ENCODE measurements at places on chromosomes 1 and 21.

- no peak for DNase-seq
These were observed 5.7 kb downstream of the UBXN11 start for GRCh38 chr1:26300578-26301275.

DNA sequence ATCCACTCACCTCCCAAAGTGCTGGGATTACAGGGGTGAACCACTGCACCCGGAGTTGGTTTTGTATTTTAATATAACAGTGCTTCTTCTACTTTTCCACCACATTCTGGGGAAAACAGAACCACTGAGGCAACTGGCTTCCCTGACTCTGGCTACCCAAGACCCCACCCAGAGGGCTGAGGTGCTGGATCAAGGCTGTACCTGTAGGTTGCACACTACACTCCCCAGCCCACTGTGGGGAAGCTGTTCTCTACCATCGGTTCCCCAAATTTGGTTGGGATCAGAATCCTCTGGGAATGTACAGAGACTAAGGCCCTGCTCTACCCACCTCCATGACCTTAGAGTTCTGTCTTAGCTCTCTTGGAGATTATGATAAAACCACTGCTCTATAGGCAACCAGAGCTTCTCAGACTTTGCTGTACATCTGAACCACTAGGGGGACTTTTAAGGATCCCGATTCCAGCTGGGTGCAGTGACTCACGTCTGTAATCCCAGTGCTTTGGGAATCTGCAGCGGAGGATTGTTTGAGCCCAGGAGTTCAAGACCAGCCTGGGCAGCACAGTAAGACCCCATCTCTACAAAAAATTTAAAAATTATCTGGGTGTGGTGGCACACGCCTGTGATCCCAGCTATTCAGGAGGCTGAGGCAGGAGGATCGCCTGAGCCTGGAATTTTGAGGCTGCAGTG, 51.6 kb downstream of the GNG4 start:
- peak; percentile 7 for DNase-seq

DNA sequence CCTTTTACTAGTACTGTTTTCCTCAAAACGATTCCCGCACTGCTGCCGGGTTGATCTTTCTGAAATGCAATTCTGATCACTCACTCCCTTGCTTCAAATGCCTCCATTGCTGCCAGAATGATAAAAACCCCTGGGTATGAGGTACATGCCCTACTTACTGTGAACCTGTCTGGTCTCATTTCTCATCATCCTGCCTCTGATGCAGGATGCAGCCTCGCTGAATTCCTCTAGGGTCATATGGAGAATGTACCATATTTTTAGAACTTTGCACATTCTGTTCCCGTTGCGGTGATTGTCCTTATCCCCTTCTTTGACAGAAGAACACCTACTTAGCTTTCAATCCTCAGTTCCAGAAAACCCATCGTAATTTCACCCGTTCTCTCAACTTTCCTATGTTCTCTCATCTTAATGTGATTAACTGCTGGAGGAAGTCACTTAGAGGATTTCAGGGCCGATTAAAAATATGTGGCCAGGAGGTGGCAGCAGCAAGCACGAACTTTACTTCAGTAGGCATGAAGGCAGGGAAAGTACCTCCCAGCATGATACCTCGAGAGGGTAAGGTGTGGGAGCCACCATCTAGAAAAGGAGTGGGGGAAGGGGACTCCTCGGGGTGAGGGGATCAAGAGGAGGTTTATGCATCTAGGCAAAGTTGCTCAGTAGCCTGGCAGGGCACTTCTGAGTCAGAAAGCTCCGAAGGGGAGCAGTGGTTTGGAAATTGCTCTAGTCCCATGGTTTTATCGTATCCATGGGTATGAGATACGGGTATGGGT, 361.5 kb upstream of the ZP4 start:
- DNase-seq = peak; percentile 62

DNA sequence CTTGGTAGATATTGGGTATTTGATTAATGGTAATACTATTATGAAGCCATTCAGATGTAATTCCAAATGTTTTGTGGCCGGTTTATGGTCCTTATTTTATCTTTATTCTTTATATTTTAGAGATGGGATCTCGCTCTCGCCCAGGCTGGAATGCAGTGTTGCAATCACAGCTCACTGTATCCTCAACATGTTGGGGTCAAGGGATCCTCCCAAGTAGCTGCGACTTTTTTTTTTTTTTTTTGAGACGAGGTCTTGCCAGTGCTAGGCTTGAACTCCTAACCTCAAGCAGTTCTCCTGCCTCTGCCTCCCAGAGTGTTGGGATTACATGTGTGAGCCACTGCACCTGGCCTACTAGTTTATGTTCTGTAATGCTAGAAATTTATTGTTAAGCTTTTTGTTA, 4.7 kb downstream of the DDI2 start:
- DNase-seq = no peak

GRCh38 chr1:17181781-17182464, 23.0 kb upstream of the PADI1 start:
- no peak for DNase-seq

GRCh38 chr1:193183019-193183627, 3.3 kb downstream of the B3GALT2 start:
- DNase-seq = peak; percentile 70

GRCh38 chr1:72284348-72285073, 2.2 kb upstream of the NEGR1 start:
- DNase-seq = peak; percentile 92

- no peak for DNase-seq
These were observed 2.8 kb downstream of the UBE2J2 start for GRCh38 chr1:1270813-1271212.

- no peak for DNase-seq
These were observed 12.7 kb downstream of the MTFR1L start for GRCh38 chr1:25832336-25833037.

GRCh38 chr1:234865171-234866006, 255.4 kb upstream of the IRF2BP2 start:
- DNase-seq = no peak

- DNase-seq = peak; percentile 87
These were observed at the start of gene COL6A2 for GRCh38 chr21:46097336-46098293. COL6A2 (plus strand) TSS chr21:46098112.

GRCh38 chr1:54810153-54810942, 9.2 kb upstream of the TTC22 start:
- peak; percentile 52 for DNase-seq

DNA sequence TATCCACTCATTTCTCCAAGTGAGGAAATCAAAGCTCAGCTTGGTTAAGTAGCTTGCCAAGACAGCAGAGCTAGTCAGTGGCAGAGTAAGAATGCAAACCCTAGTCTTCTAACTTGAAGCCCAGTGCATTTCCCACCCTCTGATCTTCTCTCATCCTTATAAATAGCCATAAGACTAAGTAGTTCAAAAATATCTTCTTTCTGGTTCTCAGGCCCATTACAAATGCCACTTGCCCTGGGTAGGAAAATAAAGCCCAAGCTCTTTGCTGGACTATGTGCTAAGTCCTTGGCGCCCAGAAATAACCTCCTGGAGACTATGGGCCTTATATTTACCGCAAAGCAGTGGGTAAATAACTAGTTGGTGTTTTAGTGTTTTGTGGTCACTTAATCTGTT, 505.8 kb downstream of the PLPP3 start:
- DNase-seq = no peak

DNA sequence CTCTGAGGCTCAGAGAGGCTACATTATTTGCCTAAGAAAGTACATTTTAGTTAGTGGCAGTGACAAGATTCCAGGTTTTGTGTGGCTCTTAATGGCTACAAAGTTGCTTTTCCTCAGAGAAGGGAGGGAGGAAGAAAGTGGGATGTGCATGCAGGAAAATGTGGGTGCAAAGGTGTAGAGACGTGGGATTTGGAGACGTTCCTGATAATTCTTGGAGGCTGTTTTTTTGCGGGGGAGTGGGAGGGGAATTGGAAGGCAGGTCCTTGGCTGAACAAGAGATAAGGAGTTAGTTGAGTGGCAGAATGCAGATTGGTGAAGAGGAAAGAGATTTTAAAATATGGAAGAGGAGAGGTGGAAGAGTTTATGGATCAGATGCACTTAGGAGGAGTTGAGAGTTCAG, 258.1 kb downstream of the GRIK3 start:
- no peak for DNase-seq

- no peak for DNase-seq
These were observed 308.1 kb downstream of the ADGRL2 start for GRCh38 chr1:82108843-82109242.

- no peak for DNase-seq
These were observed 331.8 kb downstream of the NEGR1 start for GRCh38 chr1:71950579-71950978.

DNA sequence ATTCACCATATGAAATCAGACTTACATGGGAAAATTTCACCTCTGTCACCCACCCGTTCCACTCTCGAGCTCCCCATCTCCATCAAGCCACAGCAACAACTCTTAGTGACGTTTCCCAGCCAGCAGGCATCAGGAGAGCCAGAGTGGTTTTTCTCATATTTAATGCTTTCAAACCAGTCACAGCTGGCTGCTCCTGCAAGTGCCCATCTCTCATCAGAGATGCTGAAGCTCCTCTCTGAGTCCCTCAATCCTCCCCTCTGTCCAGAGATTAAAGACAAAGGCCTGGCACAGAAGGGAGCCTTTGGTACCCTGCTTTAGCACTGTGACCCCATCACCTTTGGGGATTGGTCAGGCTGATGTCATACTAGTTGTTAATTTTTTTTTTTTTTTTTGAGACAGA, 277.3 kb downstream of the DNM3 start:
- DNase-seq = no peak

DNA sequence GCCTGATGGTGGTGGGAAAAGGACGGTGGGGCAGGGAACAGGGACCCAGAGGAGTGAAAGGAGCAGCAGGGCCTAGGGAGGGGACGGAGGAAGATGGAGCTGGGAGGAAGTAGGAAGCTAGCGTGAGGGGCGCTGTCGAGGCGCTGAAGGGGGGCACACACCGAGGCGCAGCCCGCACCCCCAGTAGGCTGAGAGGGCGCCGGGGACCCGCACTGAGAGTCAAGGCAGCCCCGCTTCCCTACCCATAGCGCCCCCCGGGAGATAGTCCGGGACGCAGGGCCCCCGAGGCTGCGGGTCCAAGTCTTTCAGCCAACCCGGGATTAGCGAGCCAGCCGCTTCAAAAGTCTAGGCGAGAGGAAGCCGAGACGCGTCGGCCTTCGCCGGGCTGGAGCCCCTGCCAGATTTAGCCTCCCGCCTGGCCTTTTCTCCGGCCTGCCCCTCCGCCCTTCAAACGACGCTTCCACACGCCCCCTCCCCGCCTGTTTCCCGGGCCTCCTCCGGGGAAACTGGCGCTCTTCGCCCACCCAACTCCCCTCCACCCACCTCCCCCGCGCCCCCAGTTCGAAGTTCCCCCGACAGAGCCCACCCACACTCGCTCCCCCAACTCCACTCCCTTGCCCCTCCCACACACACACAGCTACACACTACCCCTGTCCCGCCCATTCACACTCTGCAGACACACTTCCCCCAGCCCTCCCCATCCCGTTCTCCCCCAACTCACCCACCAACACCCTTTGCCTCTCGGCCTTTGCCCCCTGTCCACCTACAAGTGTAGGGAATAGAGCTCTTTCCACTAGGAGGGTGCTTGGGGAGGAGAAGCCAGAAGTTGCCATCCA, 7.8 kb upstream of the PROX1 start:
- no peak for DNase-seq

- DNase-seq = no peak
These were observed 74.3 kb upstream of the SIPA1L2 start for GRCh38 chr1:232704256-232704655.

GRCh38 chr1:237911911-237912310, 21.2 kb upstream of the ZP4 start:
- DNase-seq = no peak

GRCh38 chr1:33319949-33320618, 814 bp downstream of the A3GALT2 start:
- no peak for DNase-seq

- DNase-seq = peak; percentile 40
These were observed 382.3 kb downstream of the SIPA1L2 start for GRCh38 chr1:232247669-232248068.

DNA sequence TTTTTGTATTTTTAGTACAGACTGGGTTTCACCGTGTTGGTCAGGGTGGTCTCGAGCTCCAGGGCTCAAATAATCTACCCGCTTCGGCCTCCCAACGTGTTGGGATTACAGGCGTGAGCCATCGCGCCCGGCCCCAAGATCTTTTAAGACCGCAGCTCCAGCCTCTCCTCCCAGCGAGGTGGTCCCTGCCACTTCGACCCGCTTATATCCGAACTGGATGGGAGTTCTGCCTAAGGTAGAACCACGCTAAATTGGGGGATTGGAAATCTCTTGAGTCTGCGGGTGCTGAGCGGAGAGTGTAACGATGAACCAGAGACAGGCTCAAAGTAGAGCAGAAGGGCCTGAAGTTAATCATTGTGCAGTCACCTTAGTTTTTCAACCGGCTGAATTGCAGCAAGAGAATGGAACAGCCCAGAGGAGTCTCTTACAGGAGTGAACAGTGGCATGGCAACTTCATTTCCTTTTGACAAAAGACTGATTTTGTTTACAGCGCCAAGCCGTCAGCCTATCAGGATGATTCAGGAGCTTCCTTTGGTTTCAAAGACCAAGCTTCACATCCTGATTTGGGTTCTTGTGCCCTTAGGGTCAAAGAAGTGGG, 726 bp upstream of the CYB5R1 start:
- DNase-seq = peak; percentile 31

- DNase-seq = no peak
These were observed 246.0 kb upstream of the AJAP1 start for GRCh38 chr1:4408380-4408779.

GRCh38 chr1:192474080-192474683, 101.4 kb upstream of the RGS1 start:
- DNase-seq = peak; percentile 59

- DNase-seq = no peak
These were observed 6.0 kb upstream of the MAP1LC3C start for GRCh38 chr1:242004751-242005495.

DNA sequence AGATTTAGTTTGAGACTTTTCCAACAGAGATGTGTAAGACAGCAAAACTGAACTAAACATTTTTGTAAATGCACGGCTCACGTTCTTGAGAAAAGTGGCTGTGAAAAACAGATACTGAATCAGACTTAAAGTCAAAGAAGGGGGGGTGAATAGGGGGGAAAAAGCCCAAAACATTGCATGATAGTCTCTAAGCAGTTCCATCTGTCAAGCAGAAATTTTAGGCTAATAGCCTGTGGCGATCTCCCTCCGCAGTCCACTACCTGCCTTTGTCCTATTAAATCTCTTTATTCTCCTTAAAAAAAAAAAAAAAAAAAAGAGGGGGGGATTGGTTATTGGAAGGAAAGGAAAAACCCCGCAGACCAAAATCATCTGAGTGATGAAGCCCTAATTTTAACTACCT, 217.6 kb upstream of the NFIA start:
- peak; percentile 37 for DNase-seq

DNA sequence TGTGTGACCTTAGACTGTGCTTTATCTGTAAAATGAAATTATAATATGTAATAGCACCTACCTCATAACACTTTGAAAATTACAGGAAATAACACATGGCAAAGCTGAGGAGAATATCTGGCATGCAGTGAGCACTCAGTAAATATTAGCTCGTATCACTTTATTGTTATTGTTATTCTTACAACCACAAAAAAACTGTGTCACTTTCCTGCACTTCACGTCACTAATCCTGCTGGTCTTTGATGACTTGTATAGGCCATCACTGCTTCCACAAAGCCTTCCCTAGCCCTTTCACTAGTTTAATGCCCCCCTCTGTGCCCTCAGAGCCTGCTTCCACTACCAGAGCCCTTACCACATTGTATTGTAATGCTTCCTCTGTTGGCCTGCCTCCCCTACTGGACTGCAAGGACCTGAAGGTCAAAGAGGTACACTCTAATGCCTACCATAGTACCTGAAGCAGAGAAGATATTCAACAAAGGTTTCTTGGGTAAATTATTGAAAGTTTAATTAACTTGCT, 231.6 kb downstream of the NFIA start:
- no peak for DNase-seq

- DNase-seq = no peak
These were observed 171.8 kb downstream of the MATN1 start for GRCh38 chr1:30551603-30552002.

Measured in muscle of leg (tissue), 16 donors.